ENCODE measurements at places on chromosomes 11 and 22.

GRCh38 chr11:128827191-128827893 is 39.8 kb downstream of the KCNJ1 start:
- no peak for DNase-seq

DNA sequence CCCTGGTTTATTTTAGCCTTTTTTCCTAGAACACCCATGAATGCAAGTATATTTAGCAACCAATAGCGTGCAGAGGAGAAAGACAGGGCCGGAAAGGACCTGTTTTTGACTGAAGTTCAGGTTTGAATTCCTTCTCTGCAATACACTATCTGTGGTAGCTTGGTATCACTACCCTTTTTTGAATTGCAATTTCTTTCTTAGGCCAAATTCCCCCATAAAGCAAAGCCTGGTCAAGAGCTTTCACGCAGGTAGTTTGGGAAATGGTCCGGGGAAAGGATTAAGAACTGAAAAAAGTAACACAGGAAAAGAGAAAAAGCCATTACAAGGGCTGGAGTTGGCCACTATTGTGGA is 38.8 kb upstream of the PAMR1 start:
- DNase-seq: no peak

DNA sequence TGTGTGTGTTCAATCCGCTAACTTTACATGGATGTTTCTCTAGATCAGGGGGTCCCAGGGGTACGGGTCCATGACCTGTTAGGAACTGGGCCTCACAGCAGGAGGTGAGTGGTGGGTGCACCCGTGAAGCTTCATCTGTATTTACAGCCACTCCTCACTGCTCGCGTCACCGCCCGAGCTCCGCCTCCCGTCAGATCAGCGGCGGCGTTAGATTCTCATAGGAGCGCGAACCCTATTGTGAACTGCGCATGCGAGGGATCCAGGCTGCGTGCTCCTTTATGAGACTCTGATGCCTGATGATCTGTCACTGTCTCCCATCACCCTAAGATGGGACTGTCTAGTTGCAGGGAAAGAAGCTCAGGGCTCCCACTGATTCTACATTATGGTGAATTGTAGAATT is 31.9 kb downstream of the MRGPRD start:
- DNase-seq: no peak

GRCh38 chr11:107457205-107457557 is 444 bp downstream of the CWF19L2 start:
- no peak for DNase-seq

DNA sequence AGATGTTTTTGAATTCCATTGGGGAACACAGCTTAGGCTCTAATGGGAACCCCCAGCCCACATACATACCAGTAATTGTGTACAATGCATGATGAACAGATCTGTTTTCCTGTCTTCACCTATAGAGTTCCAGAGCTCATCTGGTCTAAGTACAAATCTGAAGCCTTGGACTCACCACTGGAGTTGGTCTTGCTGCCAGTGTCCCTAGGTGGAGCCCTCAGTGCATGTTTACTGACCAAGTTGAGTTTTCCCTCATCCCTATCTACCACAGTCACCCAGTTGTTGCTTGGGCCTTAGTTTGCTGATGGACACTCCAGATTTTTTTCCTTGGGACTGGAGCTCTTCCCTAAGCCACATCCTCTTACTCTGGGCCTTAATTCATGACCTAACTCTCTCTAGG is 159.2 kb upstream of the DDI1 start:
- DNase-seq: no peak

GRCh38 chr22:17675584-17675983 is 37.0 kb downstream of the BCL2L13 start:
- no peak for DNase-seq

DNA sequence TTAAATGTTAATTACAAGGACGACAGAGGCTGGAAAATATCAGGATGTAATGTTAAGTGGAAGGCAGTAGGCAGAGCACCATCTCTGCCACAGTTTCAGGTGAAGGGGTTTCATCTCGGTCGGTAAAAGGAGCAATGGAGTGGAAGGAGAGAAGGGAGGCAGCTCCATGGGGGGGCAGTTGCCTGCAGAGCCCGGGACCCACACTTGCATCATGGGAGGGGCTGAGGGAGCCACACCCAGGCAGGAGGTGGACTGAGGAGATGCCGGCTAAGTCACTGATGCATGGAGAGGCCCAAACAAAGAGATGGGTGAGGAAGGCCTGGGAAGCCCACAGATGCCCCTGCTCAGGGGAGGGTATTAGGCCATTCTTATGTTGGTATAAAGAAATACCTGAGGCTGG is 1470.9 kb downstream of the BRD1 start:
- no peak for DNase-seq
